ENCODE measurements at places on chromosomes 4 and X.

- no peak for DNase-seq
Observed at GRCh38 chrX:6885396-6885795, 262.1 kb upstream of the STS start.

DNA sequence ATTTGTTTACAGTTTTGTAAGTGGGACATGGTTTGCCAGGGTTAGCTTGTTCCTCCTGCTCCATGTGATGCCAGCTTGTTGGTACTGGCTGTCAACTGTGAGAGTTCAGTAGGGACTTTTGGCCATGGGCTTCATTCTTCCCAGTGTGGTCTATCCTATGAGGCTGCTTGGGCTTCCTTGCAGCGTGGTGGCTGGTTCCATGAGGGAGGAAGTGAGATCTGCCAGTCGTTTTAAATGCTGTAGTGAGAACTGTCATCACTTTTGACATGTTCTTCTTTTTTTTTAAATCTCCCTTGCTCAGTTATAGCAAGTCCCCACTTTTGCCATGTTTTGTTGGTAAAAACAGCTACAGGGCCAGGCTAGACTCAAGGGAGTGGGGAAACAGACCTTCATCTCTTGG lies 15.9 kb downstream of the NSD2 start:
- DNase-seq: no peak

DNA sequence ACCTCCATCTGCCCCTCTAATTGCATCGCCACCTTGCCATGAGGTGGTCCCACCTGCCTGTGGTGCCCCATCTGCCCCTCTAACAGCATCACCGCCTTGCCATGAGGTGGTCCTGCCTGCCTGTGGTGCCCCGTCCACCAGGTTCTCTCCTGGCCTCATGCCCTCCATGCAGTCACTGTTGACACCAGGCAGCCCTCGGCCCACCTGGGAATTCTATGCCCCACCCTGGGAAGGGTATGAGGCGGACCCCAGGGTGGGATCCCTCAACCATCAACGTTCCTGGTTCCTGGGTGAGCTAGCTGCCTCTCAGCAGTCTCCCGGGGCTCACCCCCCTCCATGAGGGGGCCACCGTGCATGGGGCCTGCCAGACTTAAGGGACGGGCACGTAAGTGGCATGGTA lies 38.9 kb downstream of the ACOX3 start:
- DNase-seq: no peak

DNA sequence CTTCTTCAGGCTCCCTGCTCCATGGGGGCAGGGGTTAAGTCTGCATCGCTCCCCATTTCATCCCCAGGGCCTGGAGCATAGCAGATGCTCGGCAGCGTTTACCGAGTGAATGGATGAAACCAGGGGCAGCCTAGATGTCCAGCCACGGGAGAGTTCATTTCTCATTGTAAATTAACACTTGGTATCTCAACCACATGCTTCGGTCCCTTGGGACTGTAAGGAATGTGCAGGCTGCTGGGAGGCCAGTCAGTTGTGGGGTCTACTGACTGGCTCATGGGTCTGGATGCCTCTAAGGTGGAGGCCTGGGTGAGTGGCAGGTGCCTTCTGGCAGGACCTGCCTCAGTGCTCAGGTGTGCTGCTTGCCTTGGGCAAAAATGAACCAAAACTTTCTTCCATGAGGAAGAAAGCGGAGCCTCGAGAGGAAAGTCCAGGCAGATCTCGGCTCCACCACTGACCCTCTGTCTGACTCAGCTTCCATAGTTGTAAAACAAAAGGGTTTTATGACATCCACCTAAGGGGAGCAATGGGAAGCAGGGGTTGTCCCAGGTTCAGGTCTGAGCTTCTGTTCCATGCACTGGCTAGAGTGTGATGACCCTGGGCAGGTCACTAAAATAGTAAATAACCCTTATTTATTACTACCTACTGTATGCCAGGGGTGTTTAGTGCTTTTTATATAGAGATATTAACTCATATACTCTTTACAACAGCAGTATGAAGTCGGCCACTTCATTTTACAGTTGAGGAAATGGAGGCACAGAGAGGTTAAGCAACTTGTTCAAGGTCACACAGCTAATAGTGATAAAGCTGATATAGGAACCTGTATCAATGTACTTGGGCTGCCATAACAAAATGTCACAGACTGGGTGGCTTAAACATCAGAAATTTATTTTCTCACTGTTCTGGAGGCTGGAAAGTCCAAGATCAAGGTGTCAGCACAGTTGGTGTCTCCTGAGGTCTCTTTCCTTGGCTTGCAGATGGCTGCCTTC lies 144.3 kb upstream of the STX18 start:
- no peak for DNase-seq

DNA sequence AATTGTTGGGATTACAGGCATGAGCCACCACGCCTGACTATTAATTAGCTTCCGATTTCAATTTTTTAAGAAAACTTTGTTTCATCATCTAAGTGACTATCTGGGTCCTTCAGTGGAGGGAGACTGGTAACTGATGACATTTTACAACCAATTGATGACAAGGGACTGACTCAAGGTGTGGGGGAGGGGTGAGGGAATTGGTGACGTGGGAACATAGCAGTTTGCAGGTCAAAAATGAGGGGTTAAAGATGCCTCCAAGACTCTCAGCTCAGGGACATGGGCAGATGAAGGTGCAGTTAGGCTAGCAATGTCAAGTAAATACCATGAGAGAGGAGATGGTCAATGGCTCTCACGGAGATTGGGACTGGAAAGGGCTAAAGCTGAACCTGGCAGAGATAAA lies 5.7 kb upstream of the FAM9C start:
- DNase-seq: no peak

DNA sequence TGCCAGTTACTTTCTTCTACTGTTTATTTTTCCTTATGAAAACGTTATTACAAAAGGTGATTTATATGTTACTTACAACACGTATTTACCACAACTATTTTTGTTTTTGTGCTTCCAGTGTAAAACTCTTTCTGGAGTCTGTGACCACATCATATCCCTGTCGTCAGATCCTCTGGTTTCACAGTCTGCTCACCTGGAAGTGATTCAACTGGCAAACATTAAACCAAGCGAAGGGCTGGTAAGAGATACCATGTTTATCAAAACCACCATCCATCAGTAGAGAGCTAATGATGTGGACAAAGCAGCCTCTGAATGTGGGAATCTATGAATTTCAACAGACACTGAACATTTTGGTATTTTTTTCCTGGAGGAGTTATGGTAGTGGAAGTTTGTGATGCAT lies 116.1 kb downstream of the CNKSR2 start:
- no peak for DNase-seq

GRCh38 chrX:130523460-130524394 lies 121.9 kb downstream of the RBMX2 start:
- no peak for DNase-seq

DNA sequence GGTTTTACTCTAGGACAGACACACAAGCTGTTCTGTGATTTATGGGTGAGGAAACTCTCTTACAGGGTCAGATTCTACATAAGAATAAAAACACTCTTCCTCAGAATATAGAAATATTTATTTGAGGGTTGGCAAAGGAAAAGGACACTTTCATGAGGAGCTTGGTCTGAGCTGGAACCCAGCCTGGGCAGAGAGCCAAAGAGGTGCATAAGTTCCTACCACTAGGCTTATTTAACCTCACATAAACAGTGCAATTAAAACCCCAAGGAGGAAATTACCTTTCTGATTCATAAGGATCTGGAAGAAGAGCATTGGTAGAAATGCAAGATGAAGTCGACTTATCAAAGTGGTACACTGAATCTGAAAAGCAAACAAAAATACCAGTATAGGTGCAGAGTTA lies 32.9 kb downstream of the SETD7 start:
- no peak for DNase-seq

GRCh38 chr4:152394791-152395190 lies 141.1 kb downstream of the FBXW7 start:
- no peak for DNase-seq

DNA sequence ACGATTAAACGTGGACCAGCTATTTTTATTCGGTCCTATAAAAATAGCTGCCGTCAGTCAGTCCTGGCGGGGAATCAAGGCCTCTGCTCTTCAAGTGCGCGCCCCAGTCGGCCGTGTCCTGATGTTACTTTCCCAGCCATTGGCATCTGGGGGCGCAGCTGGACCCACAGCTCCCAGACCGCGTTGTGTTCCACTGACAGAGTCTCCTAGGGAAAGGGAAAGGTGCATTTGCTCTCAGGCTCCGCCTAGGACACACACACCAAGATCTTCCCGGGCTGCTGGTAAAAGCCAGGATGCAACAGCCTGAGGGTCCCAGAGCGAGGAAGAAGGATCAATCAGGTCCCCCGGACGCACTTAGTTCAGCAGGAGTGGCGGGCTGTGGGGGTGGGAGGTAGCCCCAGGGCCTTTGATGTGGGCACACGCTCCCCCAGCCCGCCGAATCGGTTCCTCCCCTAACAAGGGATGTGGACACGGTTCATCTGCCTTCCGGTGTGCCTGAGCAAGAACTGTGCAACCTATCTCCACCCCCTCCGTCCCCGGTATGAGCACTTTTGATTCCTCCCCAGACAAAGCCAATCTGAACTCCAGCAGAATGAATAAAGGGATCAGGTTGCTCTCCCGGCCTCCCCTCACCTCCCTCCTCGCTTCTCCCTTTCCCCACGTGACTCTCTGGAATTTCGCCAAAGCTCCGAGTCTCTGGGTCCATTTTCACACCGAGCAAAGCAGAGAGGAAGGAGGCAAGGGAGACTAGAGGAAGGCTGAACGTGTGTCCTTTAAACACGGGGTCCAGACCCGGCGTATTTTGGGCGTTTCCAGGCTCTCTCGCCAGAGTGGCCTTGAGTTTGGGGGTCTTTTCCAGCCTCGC lies 626 bp upstream of the FRAS1 start:
- DNase-seq: no peak

- DNase-seq: no peak
Observed at GRCh38 chr4:826508-827208, 729 bp upstream of the CPLX1 start.

- no peak for DNase-seq
Observed at GRCh38 chr4:107318078-107318477, 282.0 kb upstream of the DKK2 start.

GRCh38 chr4:121953860-121954259 lies 2.0 kb upstream of the TRPC3 start:
- DNase-seq: no peak

GRCh38 chr4:70746179-70746839 lies 24.5 kb downstream of the RUFY3 start:
- DNase-seq: no peak

Data from stimulated activated CD8-positive, alpha-beta memory T cell treated with anti-CD3 and anti-CD28 coated beads, Interleukin-15, amount 100 ng/mL, for 24 hours (primary cell).